ENCODE measurements at places on chromosomes 4 and X. TPM values are rescaled to one million over a fixed set of nuclear protein-coding genes. Genes with fewer than 3 reads are reported as not detected.

- DNase-seq = no peak
Observed at GRCh38 chrX:1587161-1587560, 4.2 kb upstream of the AKAP17A start.

GRCh38 chr4:139959396-139959795 is 194.6 kb downstream of the MAML3 start:
- no peak for DNase-seq

DNA sequence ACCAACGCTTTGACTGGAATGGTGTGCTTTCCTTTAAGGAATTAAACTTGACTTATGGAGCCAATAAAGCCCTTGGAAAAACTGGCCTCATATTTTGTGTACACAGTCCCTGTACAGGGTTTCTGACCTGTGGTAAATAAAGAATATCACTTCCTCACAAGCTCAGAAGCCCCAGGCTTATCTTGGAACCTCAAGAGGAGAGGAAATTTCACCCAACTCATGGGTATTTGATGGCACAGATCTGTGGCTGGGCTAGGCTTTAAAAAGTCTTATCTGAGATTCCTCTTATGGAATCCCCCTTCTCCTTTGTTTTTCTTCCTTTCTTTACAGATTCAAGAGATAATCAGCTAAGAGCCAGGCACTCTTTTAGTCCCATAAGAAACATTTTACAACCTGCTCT is 89.3 kb upstream of the USP38 start:
- no peak for DNase-seq

DNA sequence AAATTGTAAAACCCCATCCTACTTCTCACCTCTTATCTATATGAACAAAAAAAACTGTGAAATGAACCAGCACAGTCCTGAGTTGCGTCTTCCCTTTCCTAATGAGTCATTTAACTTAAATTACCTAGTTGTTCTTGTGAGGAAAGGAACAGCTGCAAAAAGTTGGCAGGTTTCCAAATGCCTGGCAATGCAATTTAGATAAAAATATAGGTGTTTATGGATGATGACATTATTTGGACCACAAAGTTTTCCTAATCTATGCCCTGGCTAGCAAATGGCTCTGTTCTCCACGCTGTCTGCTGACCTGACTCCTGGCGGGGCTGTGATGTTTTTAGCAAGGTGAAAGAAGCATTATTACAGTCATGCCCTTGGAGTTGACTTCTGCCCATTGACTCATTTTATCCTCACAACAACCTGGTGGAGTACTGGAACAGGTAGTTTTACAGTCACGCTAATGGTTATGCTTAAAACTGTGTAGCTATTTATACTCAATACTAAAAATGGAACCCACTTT is 29.8 kb upstream of the RELL1 start:
- no peak for DNase-seq

DNA sequence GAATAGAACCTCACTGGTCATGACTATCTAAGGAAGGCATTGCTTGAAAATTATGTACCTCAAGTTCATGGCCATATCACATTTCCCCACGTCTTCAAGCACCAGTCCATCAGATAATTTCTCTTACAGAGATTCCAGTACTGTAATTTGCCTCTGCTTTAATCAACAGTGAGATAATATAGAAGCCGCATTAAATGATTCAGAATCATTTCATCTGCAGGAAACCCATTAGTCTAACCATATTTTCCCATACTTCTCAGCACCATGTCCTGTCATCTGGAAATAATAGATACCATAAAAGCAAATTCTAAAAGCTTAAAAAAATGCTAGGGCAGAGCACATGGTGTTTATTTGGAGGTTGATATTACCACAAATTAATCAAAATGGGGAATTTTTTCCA is 310.3 kb upstream of the SLIT2 start:
- DNase-seq = no peak

The LDOC1 gene
- 67.6 TPM for polyA plus RNA-seq

DNA sequence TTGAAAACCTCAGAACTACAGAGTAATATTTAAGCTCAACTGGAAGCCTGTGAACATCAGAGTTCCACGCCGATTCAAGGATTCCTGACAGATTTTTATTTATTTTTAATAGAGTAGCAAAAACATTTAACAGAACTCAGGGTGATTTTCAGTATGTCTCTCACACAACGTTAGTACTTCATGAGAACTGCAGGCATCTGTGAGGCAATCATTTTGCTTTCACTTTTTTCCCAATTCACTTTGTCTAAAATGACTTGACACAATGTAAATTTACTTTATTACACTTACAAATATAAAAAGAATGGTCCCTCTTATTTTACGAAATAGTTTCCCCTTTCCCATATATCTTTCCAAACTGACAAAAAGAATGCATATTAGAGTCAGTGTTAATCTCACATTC is 869.5 kb upstream of the EPHA5 start:
- DNase-seq = no peak

GRCh38 chr4:116073051-116073450 is 959.6 kb upstream of the NDST4 start:
- no peak for DNase-seq

- no peak for DNase-seq
Observed at GRCh38 chr4:161585011-161585410, 578.8 kb downstream of the FSTL5 start.

The SPOCK3 gene
- polyA plus RNA-seq = 15.4 TPM

DNA sequence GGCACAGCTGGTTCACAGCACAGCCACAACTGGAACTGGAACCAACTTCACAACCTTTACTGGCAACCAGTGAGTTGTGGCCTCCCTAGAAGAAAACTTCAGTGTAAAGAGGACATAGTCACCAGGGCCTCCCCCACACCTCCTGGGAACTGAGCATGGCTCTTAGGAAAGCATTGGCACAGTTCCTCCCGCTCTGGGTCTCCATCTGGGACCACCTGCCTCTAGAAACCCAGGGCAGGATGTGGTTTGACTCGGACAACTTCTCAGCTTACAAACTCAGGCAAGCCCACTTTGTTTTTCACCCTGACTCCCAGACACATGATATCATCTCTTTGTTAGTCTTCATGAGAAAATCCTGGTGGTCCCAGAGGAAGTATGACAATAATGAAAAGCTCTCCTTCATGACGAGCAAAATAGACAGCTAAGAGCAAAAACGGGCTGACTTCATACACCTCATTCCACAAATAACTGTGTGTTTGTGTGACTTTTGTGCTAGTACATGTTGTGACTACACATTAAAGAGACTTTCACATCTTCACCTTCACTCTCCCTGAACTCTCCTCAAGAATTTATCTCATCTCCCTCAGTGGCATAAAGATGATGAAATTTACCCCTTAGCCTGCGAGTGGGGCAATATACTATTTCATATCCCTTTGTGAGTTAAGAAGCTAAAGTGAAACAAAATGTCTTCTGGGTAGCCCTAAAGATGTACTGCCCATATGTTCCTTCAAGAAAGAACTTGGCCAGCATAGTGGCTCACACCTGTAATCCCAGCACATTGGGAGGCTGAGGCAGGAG is 75.4 kb downstream of the SH3KBP1 start:
- no peak for DNase-seq

GRCh38 chr4:3112609-3113469 is 38.4 kb downstream of the HTT start:
- no peak for DNase-seq

DNA sequence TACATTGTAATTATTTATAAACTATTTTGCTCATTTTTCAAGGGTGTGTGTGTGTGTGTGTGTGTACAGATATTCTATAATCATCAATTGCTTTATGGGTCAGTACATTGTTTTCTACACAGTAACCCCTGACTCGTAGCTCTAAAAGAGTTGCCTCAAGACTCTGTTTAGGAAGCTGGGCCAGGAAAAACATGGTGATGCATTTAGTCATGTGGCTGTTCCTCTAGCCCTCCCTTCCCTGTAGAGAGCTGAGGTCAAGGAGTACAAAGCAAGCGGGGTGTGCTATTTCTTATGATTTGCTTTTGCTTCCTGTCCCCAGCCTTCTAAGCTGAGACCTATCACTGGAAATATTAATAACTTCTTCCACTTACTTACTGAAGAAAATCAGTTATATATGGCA is 34.8 kb upstream of the SPANXD start:
- DNase-seq = no peak

The ADH1B gene
- polyA plus RNA-seq = 28.9 TPM

DNA sequence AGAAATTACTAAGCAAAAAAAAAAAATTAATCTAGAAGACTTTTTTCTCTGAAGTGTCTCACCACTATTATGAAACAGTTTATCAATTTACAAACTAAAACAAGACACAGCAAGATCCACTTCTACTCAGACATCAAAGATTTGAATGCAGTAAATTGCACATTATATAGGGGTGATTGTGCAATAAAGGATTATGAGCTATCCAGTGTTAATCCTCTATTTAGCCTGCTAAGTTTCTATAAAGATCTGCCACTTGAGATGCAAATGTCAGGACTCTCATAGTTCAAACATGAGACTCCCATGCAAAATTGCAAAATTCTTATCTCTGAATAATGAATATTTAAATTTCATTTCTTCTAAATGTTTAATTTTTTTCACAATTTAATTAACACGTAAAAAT is 2.2 kb downstream of the TECRL start:
- no peak for DNase-seq

GRCh38 chrX:19064175-19064574 is 58.1 kb downstream of the ADGRG2 start:
- no peak for DNase-seq

DNA sequence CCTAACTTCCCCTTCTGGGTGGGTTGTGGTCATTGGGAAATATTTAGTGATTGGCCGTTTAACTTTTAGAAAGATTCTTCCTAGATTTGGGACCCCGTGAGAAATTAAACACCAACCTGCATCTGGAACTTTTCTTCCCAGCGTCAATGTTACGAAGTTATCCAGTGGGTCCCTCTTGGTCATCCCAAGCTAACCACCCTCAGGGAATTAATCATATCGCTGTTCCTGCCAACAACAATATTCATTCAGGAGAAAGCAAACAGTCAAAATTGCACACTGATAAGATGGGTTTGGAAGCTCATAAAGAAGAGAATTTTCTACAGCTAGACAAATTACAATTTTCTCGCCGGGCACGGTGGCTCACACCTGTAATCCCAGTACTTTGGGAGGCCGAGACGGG is 121.2 kb upstream of the STX18 start:
- no peak for DNase-seq

DNA sequence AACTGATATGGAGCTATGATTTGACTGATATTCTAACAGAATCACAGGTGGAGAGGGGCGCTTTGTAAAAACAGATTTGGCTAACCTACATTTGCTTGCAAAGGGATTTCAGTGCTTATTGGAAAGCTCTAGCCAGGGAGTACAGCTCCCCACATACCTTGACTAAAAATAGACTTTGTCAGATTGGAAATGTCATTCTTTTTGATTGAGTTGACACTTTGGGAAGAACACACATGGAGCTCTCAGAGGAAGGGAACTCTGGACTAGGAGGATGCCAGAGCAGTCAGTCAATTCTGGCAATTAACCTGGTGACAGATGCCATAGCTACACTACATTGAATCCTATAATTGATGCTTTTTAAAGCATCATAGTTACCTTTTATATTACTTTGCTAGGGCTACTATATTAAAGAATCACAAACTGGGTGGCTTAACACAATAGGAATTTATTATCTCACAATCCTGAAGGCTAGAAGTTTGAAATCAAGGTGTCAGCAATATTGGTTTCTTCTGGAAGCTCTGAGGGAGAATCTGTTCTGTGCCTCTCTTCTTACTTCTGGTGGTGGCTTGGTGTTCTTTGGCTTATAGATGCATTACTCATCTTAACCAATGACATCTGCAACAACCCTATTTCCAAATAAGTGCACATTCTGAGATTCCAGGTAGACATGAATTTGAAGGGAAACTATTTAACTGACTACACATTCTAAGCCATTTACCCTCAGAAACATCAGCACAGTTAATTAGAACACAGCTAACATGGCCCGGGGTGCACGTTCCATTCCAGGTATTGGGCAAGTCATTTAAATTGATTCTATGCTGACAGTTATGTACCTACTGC is 8.4 kb upstream of the HERC3 start:
- DNase-seq = no peak

DNA sequence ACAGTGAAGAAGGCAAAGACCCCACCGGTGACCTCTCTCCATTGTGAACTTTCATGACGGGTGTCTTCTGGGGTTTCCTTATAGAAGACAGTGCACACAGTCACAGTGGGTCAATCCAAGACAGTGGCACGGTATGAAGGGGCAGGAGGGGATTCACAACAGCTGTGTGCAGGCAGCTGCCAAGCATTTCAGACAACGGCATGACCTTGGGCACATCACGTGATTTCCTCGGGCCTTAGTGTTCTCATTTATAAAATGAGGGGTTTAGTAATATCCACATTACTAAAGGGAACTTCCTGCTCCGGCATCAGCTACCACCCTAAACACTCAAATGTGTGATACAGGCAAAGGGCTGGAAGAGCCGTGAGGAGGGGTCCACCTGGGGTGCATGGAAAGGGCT is 42.9 kb downstream of the RBM47 start:
- no peak for DNase-seq

DNA sequence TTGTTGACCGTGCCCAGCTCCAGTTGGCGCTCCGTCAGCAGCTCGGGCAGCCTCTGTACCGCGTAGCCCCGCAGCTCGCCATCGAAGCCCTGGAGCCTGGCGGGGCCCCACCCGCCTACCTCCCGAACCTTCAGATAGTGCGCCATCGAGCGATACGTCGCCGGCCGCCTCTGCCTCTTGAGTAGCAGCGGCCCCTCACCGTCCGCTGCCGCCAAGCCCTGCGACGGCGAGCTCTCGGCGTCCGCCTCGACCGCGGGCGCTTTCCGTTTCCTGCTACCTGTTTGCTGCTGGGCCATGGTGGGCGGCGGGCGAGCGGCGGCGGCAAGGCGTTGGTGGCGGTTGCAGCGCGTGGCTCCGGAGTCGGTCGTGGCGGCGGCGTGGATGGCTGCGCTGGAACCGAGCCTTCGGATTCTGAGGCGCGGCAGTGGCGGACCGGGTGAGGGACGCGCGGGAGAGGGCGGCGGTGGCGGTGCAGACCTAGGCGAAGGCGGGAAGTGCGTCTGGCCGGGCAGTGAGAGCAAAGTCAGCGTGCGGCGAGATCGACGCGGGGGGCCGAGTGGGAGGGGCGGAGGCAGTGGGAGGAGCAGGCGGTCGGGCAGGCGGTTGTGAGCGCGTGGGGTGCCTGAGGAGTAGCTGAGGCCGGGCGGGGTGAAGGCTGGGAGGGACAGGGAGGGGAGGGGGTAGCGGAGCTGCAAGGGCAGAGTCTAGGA is at the start of gene DCAF12L1:
TSS of gene DCAF12L1 (minus strand) at position 502 of the 710 bp plus-strand sequence. CDS start at position 296, 206 bp downstream.
- DNase-seq = no peak

GRCh38 chr4:127844601-127845116 is 36.0 kb upstream of the PLK4 start:
- no peak for DNase-seq

GRCh38 chr4:88144866-88145300 is 13.6 kb downstream of the ABCG2 start:
- no peak for DNase-seq

All from left renal cortex interstitium (tissue), 4 donors.